Putamen (tissue), 1 donor: ENCODE measurements at places on chromosomes 12 and 14.

DNA sequence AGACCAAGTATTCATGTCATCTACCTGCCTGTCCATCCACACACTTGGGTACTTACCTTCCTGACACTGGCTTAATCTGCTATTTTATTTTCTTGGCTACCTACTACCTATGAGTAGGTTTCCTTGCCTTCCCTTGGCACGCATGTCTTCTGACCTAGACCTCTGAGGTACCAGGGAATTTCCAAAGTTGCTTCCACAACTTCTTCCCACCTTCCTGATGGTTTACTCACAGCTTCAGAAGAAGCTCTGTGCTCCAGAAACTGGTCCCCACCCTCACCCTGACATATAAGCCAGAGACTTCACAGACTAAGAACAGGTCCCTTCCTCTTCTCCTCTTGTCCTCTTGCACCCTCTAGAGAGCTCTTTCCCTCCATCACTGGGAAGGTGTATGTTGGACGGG is 35.7 kb upstream of the DDX11 start:
- DNase-seq: no peak

- no peak for DNase-seq
Measured at GRCh38 chr14:29681316-29681715, 246.3 kb downstream of the PRKD1 start.

GRCh38 chr12:119678459-119678858 is 10.5 kb downstream of the PRKAB1 start:
- no peak for DNase-seq

GRCh38 chr14:74062809-74063150 is 21.5 kb downstream of the ALDH6A1 start:
- no peak for DNase-seq
